ENCODE measurements at places on chromosomes 1 and 21. TPM values are rescaled to one million over a fixed set of nuclear protein-coding genes. Genes with fewer than 3 reads are reported as not detected.

- H3K4me1 ChIP-seq: no peaks in the 10 kb centered on the region
- no peak overlapping the region for H3K4me3 ChIP-seq
- H3K27ac ChIP-seq: no peak overlapping the region
- H3K36me3 ChIP-seq: no peaks in the 10 kb centered on the region
These were observed 251.8 kb downstream of the ADGRL2 start for GRCh38 chr1:82052563-82052962.

ELAPOR1 gene
- 24.4 TPM for total RNA-seq

DNA sequence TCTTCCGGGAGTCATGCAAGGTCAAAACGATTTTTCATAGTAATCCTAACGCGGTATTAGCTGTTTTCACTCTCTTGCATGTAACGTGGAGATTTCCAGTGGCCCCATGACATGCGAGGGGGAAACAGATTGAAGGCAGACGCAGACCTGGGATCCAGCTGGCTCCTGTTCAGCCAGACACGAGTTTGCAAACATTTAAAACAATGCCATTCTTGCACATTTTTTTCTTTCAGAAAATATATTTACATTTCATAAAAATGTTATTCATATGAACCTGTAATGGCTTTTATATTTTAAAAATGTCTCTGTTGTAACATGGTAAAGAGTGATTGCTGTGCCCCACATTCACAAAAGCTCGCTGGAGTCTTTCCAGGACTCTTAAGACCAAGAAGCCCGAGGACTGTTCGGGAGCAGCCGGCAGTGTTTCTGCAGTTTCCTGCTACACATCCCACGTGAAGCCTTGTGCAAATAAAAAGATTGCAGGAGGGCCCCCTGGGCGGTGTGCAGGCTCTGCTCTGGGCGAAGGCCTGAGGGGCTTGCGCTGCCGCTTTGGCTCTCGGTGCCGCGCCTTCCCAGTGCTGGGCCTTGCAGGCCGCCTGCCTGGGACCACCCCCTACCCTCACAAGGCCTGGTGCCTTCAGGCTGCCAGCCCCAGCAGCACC lies 184.9 kb downstream of the DYRK1A start:
- H3K4me1 ChIP-seq: peaks cover 14% of the 10 kb centered on the region
- no peaks in the 10 kb centered on the region for H3K27me3 ChIP-seq
- peak overlapping the region; percentile 8 for H3K4me3 ChIP-seq
- DNase-seq: peak; percentile 60

GRCh38 chr1:40766560-40766959 lies 17.0 kb upstream of the KCNQ4 start:
- no peak for DNase-seq
- H3K27me3 ChIP-seq: no peaks in the 10 kb centered on the region
- H3K4me3 ChIP-seq: no peak overlapping the region
- H3K4me1 ChIP-seq: no peaks in the 10 kb centered on the region

- no peak for DNase-seq
- no peak overlapping the region for H3K4me3 ChIP-seq
- H3K4me1 ChIP-seq: peaks cover 4% of the 10 kb centered on the region
These were observed 6.5 kb upstream of the S100A7 start for GRCh38 chr1:153466908-153467307.

GRCh38 chr21:27831816-27832569 lies 865.1 kb upstream of the ADAMTS5 start:
- no peaks in the 10 kb centered on the region for H3K27me3 ChIP-seq
- DNase-seq: no peak
- no peak overlapping the region for H3K4me3 ChIP-seq
- no peak overlapping the region for H3K27ac ChIP-seq

- no peak overlapping the region for H3K27ac ChIP-seq
- no peaks in the 10 kb centered on the region for H3K27me3 ChIP-seq
- no peaks in the 10 kb centered on the region for H3K4me1 ChIP-seq
These were observed 218.8 kb upstream of the TMPRSS15 start for GRCh38 chr21:18622383-18622782.

GRCh38 chr1:81509594-81509993 lies 291.1 kb upstream of the ADGRL2 start:
- no peak for DNase-seq
- H3K4me3 ChIP-seq: no peak overlapping the region
- no peak overlapping the region for H3K27ac ChIP-seq
- H3K36me3 ChIP-seq: no peaks in the 10 kb centered on the region

DNA sequence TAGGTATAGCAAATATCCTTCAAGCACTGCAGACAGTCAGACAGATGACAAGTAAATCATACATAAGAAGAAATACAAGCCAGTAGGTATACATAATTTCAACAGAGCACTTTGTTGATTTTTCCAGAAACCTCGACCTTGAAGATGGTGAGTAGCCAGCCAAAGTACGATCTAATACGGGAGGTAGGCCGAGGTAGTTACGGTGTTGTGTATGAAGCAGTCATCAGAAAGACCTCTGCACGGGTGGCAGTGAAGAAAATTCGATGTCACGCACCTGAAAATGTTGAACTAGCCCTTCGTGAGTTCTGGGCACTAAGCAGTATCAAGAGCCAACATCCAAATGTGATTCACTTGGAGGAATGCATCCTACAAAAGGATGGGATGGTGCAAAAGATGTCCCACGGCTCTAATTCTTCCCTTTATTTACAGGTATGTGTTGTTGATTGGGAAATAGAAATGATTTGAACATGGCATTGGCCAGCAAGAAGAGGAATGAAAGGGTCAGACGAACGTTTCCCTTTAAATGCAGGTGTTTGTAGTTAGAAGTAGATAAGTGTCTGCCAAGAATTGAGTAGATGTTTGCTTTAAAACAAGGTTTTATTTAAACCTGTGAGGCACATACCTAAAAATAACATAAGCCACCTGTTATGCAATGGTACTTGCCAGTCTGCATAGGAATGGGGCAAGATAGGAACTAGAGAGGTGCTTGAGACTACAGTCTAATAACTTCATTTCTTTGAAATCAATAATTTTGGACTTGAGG lies 2.7 kb downstream of the PDIK1L start:
- peaks cover 54% of the 10 kb centered on the region for H3K36me3 ChIP-seq
- DNase-seq: no peak
- peak overlapping the region; percentile 38 for H3K27ac ChIP-seq
- no peaks in the 10 kb centered on the region for H3K27me3 ChIP-seq
- peaks cover 37% of the 10 kb centered on the region for H3K4me1 ChIP-seq
- peak overlapping the region; percentile 4 for H3K4me3 ChIP-seq

GRCh38 chr21:37272897-37273296 lies 5.8 kb upstream of the VPS26C start:
- no peaks in the 10 kb centered on the region for H3K36me3 ChIP-seq
- H3K4me3 ChIP-seq: no peak overlapping the region
- DNase-seq: no peak
- peaks cover 5% of the 10 kb centered on the region for H3K4me1 ChIP-seq
- no peak overlapping the region for H3K27ac ChIP-seq

DNA sequence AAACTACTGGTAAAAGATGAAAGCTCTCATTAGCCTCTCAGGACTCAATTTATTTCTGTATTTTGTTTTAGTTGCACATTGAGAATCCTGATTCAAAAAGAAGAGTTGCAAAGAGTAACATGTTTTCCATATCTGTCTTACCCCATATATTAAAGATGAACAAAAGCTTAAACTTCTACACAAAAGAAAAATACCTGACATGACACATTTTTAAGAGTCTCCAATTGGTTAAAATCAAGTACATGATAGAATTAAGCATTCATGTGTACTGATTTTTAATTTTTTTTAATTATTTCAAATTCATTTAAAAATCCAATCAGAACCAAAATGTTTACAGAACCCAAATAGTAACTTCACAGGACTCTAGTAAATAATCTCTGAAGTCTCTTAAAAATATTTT lies 72.0 kb downstream of the FOXJ3 start:
- no peak for DNase-seq
- no peak overlapping the region for H3K4me3 ChIP-seq
- H3K27me3 ChIP-seq: no peaks in the 10 kb centered on the region

PLA2G4A gene
- 10.1 TPM for total RNA-seq

DNA sequence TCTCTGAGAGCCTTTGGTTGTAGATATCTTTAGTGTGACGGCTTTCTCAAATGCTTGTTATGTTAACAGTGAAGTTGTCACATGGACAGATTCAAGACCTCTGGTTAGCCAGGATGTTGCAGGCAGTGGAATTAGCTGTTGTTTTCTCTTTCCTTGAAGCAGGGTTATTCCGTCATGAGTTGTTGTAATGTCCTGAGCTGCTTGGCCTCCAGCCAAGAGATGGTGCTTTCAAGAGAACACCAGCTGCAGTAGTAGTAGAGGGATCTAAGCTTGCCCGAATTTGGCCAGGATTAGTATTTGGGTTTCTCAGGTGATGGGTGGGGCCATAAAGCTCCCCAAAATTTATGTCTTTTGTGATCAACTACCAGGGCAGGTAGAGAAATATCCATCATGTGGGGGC lies 13.4 kb downstream of the KCNE1 start:
- H3K27me3 ChIP-seq: no peaks in the 10 kb centered on the region
- no peaks in the 10 kb centered on the region for H3K4me1 ChIP-seq
- H3K4me3 ChIP-seq: no peak overlapping the region
- DNase-seq: no peak
- no peaks in the 10 kb centered on the region for H3K36me3 ChIP-seq

- H3K4me3 ChIP-seq: no peak overlapping the region
- H3K27ac ChIP-seq: no peak overlapping the region
- H3K27me3 ChIP-seq: no peaks in the 10 kb centered on the region
- H3K36me3 ChIP-seq: no peaks in the 10 kb centered on the region
These were observed 112.2 kb upstream of the FMN2 start for GRCh38 chr1:239979456-239979855.

DNA sequence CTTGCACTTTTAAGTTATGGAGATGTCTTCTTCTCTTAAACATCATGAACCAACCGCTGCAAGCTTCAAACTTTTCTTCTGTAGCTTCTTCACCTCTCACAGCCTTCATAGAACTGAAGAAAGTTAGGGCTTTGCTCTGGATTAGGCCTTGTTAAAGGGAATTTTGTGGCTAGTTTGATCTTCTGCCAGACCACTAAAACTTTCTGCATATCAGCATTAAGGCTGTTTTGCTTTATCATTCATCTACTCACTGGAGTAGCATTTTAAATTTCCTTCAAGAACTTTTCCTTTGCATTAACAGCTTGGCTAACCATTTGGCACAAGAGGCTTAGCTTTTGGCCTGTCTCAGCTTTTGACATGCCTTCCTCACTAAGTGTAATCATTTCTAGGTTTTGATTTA lies 43.0 kb upstream of the RGL1 start:
- H3K4me3 ChIP-seq: no peak overlapping the region
- H3K27me3 ChIP-seq: no peaks in the 10 kb centered on the region
- H3K36me3 ChIP-seq: no peaks in the 10 kb centered on the region
- DNase-seq: no peak
- H3K4me1 ChIP-seq: no peaks in the 10 kb centered on the region
- H3K27ac ChIP-seq: no peak overlapping the region

CADM3 gene
- total RNA-seq: 8.8 TPM

- no peak for DNase-seq
- H3K27me3 ChIP-seq: peaks cover 5% of the 10 kb centered on the region
- H3K27ac ChIP-seq: no peak overlapping the region
- no peaks in the 10 kb centered on the region for H3K36me3 ChIP-seq
These were observed 15.1 kb downstream of the S100A7A start for GRCh38 chr1:153431427-153431826.

CTTNBP2NL gene
- 56.3 TPM for total RNA-seq

PALMD gene
- total RNA-seq: 18.8 TPM

DNA sequence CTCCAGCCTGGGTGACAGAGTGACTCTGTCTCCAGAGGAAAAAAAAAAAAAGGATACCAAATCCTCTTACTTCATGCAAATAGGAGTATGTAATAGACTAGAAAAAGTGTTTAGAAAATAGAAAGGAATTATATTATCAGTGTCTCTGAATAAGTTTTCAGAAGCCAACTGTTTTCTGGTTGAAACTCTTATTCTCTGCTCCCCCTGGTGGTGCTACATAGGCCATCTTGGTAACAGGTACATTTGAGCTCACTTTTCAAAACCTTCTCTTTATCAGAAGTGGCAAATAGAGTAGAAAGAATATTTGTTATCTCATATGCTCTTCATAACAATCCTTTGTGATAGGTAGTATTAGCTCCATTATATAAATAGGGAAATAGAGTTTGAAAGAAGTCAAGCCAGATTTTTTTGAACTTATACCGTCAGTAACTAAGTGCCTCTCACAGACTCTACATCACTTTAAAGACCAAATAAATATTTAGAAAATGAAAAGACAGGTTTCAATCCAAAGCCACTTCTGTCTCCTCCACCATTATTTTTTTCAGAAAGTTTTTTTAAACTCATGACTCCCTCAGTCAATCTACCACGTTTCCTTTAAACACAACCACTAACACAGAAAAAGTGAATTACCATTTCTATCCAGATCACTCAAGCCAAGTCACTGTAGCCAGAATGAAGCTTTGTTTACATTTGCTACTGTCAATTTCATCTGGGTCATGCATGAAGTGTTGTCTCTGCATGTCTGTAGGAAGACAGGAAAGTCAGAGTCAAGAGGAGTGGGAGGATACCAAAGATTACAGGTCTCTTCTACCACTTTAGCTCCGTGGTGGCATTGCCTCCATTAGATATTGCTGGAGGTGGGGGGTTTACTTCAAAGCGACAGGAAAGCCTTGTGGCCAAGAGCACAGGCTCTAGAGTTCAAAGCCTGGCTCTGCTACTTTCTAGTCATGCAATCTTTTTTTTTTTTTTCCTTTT lies 45.6 kb downstream of the IL23R start:
- H3K27ac ChIP-seq: no peak overlapping the region
- DNase-seq: no peak
- H3K27me3 ChIP-seq: no peaks in the 10 kb centered on the region

- H3K36me3 ChIP-seq: peaks cover 22% of the 10 kb centered on the region
- peak overlapping the region; percentile 97 for H3K27ac ChIP-seq
These were observed 9.4 kb downstream of the TPM3 start for GRCh38 chr1:154182344-154183045.

DNA sequence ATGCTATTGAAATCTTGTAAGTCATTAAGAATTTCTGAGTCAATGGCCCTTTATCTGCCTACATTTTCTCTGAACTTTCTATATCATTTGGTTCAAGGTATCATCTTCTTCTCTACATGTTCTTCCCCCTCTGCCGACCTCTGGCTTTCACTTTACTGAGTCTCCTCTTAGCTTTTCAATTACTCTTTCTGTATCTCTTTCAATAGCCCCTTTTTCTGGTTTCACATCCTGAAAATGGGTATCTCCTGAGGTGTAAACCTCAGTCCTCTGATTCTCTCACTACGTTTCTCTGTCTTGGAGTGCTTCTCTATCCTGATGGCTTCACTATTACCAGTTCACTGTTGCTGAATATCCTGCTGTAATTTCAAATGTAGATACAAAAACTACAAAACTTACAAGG lies 98.9 kb downstream of the LYST start:
- DNase-seq: no peak
- H3K4me3 ChIP-seq: no peak overlapping the region
- H3K27ac ChIP-seq: no peak overlapping the region
- no peaks in the 10 kb centered on the region for H3K4me1 ChIP-seq
- H3K36me3 ChIP-seq: peaks cover 58% of the 10 kb centered on the region

- no peaks in the 10 kb centered on the region for H3K4me1 ChIP-seq
- no peak overlapping the region for H3K4me3 ChIP-seq
- no peak overlapping the region for H3K27ac ChIP-seq
These were observed 19.7 kb upstream of the SFT2D2 start for GRCh38 chr1:168206111-168206510.

- peaks cover 93% of the 10 kb centered on the region for H3K27me3 ChIP-seq
- H3K4me3 ChIP-seq: peak overlapping the region; percentile 6
- DNase-seq: no peak
- H3K36me3 ChIP-seq: no peaks in the 10 kb centered on the region
- H3K27ac ChIP-seq: no peak overlapping the region
These were observed 3.2 kb upstream of the SAMD11 start for GRCh38 chr1:920521-920920.

Data from lower lobe of right lung (tissue), 2 donors.